ENCODE measurements at places on chromosomes 11 and 22.

GRCh38 chr22:32699001-32699582, 102.4 kb upstream of the TIMP3 start:
- DNase-seq: no peak

DNA sequence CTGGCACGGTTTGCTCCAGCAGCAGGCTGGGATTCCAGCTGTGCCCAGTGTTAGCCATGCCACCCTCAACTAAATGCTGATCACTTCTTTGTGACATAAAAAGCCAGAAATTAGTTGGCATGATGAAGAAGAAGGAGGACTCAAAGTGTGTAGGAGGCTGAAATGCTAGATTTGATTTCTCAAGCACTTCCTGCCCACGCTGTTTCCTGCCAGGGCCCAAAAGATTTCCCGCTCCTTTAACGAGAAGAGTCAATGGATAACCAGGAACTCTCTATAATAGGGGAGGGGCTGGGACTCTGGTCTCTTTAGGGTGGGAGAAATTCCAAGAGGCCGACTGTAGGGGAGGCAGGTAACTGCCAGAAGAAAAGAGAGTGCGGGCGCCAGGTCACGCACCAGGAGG, 26.4 kb downstream of the APOL3 start:
- no peak for DNase-seq

- DNase-seq: no peak
Observed at GRCh38 chr11:61129639-61130523, 27.6 kb downstream of the CD5 start.

DNA sequence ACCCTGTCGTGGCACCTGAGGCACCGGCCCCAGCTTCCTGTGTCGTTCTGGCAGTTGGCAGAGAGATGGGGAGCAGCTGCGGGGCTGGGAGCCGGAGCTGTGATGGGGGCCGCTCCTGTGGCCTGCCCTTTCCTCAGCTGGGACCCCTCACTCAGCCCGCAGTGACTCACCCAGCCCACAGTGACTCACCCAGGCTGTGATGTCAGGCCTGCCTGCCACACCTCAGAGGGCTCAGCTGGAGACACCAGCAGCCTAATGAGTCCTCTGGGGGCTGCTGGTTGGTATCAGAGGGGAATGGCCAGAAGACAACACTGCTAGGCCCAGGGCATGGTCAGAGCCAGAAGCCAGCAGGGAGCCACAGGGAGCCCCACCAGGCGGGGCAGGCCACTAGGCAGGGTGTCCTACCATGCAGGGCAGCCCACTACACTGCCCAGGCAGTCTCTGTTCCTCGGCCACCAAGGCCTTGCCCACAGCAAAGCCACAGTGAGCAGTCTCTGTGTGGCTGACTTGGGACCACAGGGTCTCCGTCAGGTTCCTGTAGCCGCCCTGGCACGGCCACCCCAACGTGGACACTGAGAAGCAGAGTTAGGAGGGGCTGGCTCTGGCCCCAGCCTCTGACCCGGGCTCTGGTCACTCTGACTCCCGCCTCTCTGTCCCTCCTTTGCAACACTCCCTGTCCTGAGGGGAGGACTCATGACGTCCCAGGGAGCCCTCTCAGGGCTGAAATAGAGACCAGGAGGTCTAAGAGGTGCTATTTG, 4.2 kb upstream of the FXYD2 start:
- DNase-seq: peak; percentile 41

- DNase-seq: no peak
Observed at GRCh38 chr11:110337570-110338193, 41.3 kb upstream of the RDX start.

- no peak for DNase-seq
Observed at GRCh38 chr11:83933008-83933407, 646.8 kb upstream of the CCDC90B start.

DNA sequence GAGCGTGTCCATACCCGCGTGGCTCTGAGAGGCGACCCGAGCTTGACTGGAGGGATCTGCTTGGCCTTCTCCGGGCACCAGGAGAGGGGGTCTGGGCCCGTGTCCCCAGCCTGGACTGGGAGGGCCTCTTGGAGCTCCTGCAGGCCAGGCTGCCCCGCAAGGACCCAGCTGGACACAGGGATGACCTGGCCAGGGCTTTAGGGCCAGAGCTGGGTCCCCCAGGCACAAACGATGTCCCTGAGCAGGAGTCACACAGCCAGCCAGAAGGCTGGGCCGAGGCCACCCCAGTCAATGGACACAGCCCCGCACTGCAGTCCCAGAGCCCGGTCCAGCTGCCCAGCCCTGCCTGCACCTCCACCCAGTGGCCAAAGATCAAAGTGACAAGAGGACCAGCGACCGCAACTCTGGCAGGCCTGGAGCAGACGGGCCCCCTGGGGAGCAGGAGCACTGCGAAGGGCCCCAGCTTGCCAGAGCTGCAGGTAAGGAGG, 38.2 kb downstream of the TRIOBP start:
- DNase-seq: no peak

GRCh38 chr11:90242894-90243416, 20.1 kb upstream of the CHORDC1 start:
- no peak for DNase-seq

Measured in effector CD8-positive, alpha-beta T cell (primary cell).